Jurkat, Clone E6-1 (cell line): ENCODE measurements at places on chromosomes 12 and 14.
A peak's percentile ranks its signal among the peaks of the same experiment; 100 is the strongest.

DNA sequence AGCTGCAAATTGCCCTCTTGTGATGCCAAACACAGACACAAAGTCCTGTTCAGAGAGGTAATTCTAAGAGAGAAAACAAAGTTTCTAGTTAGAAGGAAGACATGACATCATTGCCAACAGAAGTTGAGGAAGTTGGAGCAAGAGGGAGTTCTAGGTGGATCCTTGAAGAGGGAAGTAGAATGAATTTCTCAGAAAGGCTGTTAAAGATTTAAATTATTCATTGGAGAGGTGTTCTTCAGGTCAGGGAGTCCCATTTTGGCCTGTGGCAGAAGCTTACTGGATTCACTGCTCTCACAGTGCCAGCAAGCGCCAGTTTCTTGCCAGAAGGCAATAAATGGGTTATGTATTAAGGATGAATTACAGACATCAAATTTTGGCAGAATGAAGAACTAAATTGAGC is 15.3 kb downstream of the TSFM start:
- no peak for DNase-seq

- DNase-seq: peak; percentile 97
These were observed 836 bp downstream of the EVL start for GRCh38 chr14:100065942-100066574.

GRCh38 chr12:1531153-1531653 is 63.2 kb downstream of the FBXL14 start:
- no peak for DNase-seq

DNA sequence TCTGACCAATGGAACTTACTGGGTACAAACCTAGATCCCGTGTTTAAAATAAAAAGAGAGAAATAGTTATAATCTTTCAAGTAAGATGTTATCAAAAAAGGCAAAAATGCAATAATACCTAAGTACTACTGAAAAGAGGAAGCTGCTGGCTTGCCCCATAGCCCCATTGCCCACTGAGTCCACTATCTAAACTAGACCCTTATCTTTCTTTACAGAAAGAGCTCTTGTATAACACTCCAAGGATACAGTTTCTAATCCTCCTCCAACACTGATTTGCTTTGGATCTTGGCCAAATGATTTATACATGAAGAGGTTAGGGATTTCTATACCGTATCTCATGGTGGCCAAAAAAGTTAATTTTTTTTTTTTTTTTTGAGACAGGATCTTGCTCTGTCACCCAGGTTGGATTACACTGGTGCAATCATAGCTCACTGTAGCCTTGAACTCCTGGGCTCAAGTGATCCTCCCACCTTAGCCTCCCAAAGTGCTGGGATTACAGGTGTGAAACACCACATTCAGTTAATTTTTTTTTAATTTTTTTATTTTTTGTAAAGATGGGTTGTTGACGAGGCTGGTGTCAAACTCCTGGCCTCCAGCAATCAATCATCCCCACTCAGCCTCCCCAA is 2.6 kb downstream of the GXYLT1 start:
- DNase-seq: no peak

DNA sequence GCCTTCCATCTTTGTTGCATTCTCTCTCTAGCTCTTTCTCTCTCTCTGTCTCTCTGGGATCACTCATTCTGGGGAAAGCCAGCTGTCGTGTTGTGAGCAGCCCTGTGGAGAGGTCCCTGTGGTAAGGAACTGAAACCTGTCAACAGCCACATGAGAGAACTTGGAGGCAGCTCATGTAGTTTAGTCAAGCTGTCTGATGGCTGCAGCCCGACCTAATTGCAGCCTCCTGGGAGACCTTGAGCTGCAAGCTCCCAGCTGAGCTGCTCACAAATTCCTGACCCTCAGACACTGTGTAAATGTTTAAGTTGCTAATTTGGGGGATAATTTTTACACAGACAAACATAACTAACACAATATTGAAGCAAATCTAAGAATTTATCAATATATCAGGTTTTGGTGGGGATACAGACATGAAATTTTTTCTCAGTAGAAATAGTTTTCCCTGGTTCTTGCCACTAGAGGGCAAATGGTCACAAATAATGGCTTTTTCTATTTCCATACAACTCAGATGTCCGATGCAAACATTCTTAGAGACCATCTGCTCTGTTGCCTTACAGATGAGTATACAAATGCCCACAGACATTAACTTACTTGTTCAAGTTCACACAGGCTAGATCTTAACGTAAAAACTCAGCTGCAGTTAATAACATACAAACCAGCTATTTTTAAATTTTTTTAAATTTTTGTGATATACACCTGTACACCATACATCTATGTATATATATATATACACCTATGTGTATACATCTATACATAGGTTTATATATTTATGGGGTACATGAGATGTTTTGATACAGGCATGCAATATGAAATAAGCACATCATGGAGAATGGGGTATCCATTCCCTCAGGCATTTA is 15.5 kb upstream of the KRR1 start:
- DNase-seq: peak; percentile 29

- no peak for DNase-seq
These were observed 25.4 kb downstream of the TTC6 start for GRCh38 chr14:37620856-37621255.

- no peak for DNase-seq
These were observed 466 bp downstream of the SAV1 start for GRCh38 chr14:50667684-50667995.
